Caco-2 (cell line): ENCODE measurements at places on chromosomes 5 and 9.

GRCh38 chr9:128694344-128694743 lies 5.3 kb downstream of the SET start:
- DNase-seq = no peak

- no peak for DNase-seq
Observed at GRCh38 chr5:116765441-116765840, 190.8 kb upstream of the SEMA6A start.

DNA sequence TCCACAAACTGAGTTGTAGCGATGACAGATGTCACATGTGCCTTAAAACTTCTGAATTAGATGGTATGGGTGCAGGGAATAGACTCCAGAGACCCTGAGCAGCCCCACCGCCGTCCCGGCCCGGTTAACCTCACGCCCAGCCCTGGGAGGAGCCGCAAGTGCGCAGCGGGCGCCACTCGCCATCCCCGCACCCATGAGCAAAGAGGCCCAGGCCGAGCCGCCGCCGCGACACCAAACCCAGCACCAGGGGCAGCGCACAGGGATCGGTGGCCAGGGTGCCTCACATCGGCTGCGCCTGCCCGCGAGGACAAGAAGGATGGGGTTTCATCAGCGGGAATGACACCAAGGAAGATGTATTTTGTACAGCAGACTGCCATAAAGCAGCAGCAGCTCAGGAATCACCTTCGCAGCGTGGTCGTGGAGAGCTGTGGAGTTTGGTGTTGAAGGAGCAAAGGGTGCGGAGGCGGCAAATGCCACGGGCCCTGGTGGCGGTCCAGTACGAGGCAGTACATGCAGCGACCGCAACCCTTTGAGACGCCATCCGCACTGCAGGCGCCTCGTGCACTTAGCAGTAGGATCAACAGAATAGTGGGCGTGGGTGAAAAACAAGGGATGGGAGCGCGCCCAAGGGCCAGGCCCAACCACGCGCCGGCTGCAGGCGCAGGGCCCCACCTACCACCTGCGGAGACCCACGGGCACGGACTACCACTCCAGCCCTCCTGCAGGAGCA lies 89.7 kb downstream of the ZNF366 start:
- DNase-seq = no peak

DNA sequence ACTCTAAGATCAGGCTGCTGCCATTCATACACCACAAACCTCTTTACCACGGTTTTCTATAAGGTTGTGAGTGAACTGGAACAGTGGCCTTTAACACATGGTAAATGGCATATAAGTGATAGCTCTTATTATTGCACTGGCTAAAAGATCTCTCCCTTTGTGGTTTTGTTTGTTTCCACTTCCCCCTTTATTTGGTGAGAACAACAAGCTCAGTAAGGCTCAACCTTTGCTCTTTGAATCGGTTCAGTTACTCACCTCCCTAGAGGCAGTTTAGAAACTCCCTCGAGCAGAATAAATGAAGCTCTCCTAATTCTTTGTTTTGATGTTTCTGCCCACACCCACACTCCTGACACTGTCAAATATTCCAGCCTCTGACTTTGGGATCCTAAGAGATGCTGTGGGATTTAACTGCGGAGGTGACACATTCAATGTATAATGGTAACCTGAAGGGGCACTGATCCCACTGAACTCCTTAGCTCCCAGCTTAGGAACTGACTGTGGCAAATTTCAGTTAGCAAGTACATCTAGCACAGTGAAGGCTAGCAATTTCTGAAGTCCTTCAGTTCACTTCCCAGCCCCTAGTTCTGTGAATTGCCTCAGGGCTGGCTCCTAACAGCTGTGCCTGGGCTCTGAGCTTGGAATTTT lies 22.5 kb upstream of the RAD23B start:
- no peak for DNase-seq

DNA sequence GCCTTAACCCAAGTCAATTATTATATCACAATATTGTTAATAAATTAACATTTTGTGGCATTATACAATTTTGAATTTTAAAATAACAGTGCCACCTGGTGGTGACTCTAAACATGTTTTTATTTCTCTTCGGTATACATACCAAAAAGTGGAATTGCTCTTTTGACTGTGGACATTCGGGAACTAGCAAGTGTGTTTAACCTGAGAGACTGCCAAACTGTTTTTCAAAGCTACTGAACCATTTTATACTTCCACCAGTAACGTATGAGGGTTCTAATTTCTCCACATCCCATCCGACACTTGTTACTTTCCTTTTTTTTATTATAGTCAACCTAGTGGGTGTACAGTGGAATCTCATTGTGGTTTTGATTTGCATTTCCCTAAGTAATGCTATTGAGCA lies 18.3 kb upstream of the HSDL2 start:
- DNase-seq = no peak

DNA sequence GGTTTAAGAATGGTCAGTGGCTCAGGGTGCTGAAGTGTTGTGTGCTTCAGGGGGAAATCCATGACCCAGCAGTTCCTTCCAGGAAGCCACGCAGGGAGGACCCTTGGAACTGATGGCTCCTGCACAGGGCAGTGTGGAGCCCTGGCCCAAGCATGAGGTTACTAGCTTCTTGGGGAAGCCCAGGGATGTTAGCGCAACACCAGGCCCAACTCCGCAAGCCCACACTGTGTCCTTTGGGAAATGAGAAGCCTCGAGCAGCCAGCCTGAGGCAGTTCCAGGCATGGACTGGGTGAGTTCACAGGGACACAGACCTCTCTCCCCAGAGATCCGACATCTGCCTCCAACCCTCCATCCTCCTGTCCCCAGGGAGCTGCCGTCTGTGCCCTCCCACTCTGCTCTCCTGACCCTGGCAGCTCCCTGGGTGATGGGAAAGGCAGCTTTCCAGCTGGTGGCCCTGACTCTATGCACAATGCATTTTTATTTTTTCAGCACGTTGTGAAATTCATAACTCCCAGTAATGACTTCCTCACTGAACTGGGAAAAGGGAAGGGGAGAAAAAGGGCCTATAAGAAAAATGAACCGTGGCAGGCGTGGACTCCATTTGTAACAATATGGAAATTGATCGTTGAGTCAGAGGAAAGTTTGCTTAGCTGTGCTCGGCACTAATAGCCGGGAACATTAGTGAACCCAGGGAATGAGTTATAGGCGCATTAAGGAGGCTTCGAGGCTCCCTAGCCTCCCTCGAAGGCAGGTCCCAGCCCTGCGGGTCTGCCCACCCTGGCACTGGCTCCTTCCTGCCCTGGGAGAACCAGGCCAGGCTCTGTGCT lies 34.1 kb downstream of the LMX1B start:
- DNase-seq = no peak
